ENCODE measurements at places on chromosomes 2 and 18.

GRCh38 chr2:176161825-176162626 is 4.9 kb downstream of the HOXD3 start:
- no peak for DNase-seq

GRCh38 chr2:76953733-76954347 is 568.3 kb downstream of the LRRTM4 start:
- DNase-seq, result no peak

GRCh38 chr2:105853354-105854088 is 108.8 kb downstream of the NCK2 start:
- DNase-seq, result no peak

- DNase-seq, result no peak
Measured at GRCh38 chr2:69499966-69500365, 62.7 kb upstream of the NFU1 start.

DNA sequence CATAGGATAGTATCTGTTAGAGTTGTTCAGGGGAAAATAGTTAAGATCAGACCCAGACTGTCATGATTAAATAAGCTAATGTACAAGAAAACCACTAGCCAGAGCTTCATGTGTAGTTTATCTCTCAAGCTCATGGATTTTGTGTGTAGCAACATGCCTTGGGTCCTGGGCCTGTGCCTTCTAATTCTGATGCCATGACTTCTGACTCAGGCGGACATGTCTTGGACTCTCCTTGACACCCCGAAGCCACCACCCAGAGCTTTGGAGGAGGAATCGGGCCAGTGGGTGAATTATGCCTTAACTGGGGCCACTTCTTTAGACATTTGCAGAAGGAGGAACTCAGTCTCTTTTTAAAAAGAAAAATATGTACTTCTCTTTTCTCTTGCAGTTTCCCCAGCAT is 68.7 kb downstream of the NPAS2 start:
- DNase-seq, result no peak

GRCh38 chr2:179239195-179239594 is 25.4 kb downstream of the SESTD1 start:
- no peak for DNase-seq

DNA sequence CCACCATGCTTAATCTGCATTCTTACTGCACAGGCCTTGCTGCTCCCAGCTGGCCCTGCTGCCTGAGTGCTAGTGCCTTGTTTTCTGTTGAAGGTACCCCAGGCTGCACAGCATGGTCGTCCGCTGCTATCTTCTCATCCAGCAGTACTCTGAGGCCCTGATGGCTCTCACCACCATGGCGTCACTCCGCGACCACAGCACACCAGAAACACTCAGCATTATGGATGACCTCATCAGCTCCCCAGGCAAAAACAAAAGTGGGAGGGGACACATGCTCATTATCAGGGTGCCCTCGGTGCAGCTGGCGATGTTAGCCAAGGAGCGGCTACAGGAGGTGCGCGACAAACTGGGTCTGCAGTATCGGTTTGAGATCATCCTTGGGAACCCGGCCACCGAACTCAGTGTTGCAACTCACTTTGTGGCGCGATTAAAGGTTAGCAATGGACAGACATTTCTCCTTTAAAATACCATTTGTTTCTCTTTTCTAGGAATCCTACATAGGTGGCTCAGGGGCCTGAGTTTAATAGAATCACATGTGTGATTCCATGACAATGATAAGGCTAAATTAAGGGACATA is 110.5 kb downstream of the ESCO1 start:
- no peak for DNase-seq

DNA sequence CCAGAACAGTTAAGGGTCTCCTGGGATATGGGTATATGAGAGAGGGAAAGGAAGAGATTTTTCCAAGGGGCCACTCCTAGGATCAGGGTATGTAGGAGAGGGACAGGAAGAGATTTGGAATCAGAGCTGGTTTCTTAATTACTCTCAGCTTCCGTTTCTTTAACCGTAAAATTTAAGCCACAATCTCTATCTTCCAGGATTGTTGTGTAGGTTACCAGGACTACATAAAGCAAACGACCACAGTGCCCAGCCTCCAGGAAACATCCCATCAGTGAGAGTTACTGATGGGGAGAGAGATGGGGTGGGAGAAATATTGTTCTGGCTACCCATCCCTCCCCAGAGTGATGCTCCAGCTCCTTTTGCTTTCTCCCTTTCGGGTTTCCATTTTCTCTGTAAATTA is 114.6 kb upstream of the THUMPD2 start:
- no peak for DNase-seq

- DNase-seq, result no peak
Measured at GRCh38 chr2:235467588-235467987, 26.3 kb upstream of the AGAP1 start.

DNA sequence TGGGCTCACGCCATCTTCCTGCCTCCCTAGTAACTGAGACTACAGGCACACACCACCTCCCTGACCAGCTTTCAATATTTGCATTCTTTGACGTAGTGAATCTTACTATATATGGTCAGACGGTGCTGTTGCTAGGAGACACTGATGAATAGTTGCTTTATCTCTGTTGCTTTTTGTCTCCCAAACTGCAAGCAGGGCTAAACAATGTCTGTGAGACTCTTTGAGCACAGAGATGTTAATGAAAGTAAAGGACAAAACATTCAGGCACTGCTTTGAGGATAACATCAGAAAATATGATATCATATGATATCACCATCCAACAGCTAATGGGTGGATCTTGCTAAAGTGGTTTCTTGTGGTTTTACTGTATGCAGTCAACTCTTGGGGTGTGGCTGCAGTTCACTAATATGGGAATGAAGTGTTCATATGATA is 43.0 kb downstream of the EMILIN2 start:
- DNase-seq, result no peak

GRCh38 chr18:54608028-54608642 is 17.1 kb downstream of the DYNAP start:
- DNase-seq, result no peak

- DNase-seq, result no peak
Measured at GRCh38 chr2:45884126-45884525, 232.7 kb downstream of the PRKCE start.

GRCh38 chr2:37982147-37982582 is 57.1 kb downstream of the RMDN2 start:
- DNase-seq, result no peak

Measured in upper lobe of left lung (tissue), 6 donors.